ENCODE measurements at places on chromosomes 6 and 20.

- ATAC-seq: no peak
Measured at GRCh38 chr20:22490287-22491193, 93.8 kb downstream of the FOXA2 start.

GRCh38 chr20:40966103-40966502, 62.5 kb upstream of the TOP1 start:
- ATAC-seq: no peak

GRCh38 chr6:111750753-111751673, 122.2 kb downstream of the FYN start:
- ATAC-seq: no peak

- no peak for ATAC-seq
Measured at GRCh38 chr6:154243793-154244750, 112.5 kb downstream of the IPCEF1 start.

- no peak for ATAC-seq
Measured at GRCh38 chr6:170281331-170282292, 9.3 kb downstream of the DLL1 start.

Measured in SK-N-SH treated with all-trans-retinoic acid at 6 μM for 48 hours (cell line).